ENCODE measurements at places on chromosomes 11 and 22.

DNA sequence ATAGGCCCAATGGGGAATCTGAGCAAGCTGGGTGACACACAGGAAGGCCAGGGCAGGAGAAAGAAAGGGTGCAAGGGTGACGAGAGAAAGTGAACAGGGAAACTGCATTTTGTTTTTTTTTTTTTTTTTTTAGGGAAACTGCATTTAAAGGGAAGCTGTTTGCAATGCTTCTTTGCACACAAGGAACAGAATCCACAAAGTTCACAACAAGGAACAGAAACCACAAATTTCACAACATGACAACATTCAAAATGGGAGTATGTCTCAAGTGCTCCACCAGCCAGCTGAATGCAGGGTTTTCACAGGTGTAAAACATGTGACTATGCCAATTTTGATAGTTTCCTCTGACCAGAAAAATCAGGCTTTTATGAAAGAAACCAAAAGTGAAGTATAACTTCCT lies 6.8 kb upstream of the PLAAT3 start:
- DNase-seq, result no peak

DNA sequence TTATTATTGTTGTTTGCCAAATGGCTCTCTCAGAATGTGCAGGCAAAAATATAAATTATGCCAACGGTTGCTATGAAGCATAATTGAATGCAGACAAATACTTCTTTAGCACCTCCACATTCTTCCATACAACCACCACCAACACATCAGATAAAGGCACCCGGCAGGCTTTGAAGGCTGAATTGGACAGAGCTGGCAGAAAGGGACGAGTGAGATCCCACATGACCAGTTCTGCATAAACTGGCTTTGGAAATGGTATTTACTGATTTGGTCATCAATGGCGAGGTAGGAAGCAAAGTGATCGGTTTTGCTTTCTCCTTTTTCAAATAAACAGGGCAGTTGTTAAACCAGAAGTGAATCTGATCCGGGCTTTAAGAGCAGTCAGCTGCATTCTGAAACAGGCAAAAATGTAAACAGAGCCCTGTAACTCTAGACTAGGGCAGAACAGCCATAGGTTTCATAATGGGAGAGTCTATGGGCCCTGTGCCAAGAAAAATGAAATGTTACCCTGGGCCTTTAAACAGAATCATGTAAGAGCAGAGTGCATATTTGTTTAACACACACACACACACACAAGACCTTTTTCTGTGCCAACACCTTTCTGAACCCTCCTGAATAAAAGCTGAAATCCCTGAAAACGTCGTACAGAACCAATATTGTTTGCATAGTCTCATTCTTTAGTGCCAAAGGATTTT lies 97.7 kb downstream of the MPPED2 start:
- DNase-seq, result no peak

DNA sequence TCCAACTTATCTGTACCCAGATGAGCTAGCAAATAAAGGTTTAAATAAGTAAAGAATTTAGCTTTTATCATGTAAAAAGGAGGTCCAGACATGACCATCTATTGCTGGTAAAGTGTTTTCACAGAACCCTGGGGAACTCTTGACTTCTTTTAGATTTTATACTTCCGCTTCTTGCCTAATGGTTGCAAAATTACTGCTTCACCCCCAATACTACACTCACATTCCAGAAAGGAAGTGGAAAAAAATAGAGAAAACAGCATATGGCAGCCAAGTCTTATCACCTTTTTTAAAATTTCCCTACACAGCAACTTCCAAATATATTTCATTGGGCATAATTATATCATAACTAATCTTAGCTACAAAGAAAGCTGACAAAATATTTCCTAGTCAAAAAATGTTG lies 12.1 kb downstream of the BBOX1 start:
- no peak for DNase-seq

GRCh38 chr11:211741-212140 lies 4.2 kb downstream of the RIC8A start:
- DNase-seq, result no peak

DNA sequence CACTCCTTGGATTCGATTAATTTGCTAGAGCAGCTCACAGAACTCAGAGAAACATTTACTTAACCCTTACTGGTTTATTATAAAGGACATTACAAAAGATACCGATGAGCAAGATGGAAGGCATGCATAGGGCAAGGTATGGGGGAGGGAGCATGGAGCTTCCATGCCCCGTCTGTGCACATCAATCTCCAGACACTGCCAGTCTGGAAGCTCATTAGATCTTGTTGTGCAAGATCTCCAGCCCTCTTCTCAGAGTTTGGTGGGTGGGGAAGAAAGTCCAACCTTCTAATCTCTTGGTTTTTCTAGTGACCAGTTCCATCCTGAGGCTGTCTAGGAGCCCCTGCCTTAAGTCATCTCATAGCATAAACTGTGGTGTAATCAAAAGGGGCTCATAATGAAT lies 190.7 kb downstream of the UVRAG start:
- DNase-seq, result no peak

- no peak for DNase-seq
These were observed 92.3 kb upstream of the TEAD1 start for GRCh38 chr11:12581923-12582322.

- no peak for DNase-seq
These were observed 247.7 kb downstream of the DDX10 start for GRCh38 chr11:108912581-108912980.

GRCh38 chr11:14054116-14055107 lies 91.9 kb downstream of the SPON1 start:
- DNase-seq, result no peak

- no peak for DNase-seq
These were observed 24.6 kb upstream of the ACER3 start for GRCh38 chr11:76835928-76836612.

DNA sequence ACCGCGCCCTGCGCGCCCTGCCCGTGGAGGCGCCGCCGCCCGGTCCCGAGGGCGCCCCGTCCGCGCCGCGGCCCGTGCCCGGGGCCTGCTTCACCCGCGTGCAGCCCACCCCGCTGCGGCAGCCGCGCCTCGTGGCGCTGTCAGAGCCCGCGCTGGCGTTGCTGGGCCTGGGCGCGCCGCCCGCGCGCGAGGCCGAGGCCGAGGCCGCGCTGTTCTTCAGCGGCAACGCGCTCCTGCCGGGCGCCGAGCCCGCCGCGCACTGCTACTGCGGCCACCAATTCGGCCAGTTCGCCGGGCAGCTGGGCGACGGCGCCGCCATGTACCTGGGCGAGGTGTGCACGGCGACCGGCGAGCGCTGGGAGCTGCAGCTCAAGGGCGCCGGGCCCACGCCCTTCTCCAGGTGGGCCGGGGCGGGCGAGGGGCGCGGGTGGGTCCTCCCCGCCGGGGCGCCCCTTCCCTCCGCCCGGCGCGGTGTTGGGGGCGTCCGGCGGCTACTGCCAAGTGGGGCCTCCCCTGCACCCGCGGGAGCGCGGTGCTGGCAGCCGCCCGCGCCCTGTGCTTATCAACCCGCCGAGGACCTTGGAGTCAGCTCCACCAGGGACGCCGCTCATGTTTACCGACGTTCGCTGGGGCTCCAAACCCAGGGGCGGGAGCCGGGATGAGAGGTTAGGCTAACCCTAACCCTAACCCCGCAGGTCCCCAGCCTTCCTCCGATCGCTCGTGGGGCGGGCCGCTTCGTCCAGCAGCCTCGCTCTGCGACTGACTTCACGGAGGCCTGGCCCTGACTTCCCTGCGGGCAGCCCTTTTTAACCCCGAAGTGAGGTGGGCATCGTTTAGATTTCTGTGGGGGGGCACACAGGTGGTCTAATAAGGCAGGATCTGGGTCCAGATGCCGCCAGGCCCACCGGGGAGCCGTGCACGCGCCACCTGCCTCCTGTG lies 649 bp downstream of the SELENOO start:
- no peak for DNase-seq

DNA sequence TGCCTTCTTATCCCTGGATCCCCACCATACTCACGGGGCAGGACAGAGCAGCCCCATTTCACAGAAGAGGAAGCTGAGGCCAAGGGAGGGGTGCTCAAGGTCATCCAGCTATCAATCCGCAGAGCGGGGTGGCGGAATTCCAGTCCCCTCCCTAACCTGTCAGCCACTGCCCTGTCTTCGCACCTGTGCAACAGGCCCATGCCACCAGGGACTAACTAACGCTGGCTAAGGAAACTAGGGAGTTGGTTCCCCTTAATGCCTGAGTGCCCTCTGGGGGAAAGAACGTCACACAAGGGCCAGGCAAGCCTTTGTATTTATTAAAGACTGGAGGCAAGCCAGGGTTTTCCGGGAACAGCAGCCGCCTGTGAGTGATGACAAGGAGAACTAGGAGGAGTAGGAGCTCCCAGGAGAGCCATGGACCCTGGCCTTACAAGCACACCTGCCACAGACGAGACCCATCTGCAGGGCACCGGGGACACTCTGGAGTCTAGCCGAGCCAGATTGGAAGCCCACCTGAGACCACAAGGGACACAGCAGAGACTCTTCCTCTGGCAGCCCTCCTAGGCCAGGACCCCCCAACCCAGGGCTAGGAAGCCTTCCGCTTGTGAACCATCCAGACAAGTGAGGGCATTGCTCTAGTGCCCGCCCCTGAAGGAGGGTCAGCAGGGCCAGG lies 64.4 kb downstream of the MYH9 start:
- no peak for DNase-seq

DNA sequence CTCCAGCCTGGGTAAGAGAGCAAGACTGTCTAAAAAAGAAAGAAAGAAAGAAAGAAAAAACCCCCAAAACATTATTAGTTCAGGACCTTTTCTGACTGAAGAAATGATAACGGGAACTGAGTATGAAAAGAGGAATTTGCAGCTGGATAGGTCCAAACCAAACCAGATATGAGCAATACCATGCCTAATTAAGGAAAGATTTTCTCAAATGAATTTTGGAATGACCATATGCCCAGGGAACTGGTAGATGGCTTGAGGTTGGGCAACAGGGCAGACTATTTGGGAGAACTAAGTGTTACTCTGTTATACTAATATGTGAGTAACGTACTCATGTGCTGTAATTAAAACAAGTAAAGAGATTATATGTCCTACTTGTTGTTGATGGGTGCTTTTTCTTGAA lies 186.1 kb downstream of the TMEM135 start:
- DNase-seq, result no peak

DNA sequence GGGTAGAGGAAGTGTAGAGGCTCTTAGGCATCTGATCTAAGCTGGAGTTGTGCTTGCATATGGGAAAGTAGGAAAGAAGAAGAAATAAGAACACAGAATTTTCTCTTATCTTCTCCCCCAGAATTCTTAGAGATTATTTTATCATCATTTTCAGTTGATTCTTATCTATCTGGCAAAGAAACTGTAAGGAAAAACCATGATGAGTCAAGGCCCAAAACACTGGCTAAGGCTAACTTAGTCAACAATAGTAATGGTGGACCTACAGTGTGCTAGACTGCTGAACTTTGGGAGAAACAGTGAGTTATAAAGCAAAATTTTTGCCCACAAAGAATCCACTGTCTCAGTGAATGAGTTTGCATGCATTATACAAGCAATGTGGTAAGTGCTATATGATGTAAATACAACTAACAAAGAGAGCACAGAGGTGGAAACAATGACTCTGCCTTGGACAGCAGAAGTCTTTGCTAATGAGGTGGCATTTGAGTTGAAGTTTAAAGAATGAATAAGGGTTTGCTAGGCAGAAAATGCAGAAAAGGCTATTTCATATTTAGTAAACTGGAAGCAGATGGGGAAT lies 344.5 kb upstream of the PLET1 start:
- DNase-seq, result no peak

DNA sequence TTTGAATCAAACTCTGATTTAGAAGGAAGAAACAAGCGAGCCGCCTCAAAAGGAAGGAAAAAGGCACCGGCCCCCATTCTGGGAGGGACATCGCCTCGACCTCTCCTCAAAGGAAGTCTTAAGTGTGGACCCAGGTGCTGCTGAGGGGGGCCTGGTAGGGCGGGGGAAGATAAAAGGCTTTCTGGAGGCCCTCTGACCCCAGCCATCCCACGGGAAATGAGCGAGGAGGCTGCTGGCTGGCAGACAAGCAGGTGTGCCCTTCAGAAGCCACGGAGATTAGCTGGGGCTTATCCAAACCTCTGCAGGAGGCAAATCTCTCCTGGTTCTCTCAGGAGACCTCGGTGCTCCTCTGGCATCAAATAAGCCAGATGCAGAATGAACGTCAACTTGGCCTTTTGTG lies 171.4 kb upstream of the BLID start:
- no peak for DNase-seq

DNA sequence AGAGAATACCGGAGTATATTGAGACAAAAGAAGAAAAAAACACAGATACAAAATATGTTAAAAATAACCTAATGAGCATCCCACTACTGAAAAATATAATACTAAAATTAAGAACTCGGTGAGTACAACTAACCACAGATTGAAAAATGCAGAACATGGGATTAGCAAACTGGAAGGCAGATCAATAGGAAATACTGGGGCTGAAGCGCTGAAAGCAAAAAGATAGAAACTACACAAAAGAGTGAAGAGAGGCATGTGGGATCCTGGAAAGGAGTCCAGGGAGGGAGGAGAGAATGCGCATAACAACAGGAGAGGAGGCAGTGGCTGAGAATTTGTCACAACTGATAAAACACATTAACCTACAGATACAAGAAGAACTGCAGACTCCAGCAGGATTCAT lies 159.3 kb downstream of the EFCAB6 start:
- DNase-seq, result no peak

DNA sequence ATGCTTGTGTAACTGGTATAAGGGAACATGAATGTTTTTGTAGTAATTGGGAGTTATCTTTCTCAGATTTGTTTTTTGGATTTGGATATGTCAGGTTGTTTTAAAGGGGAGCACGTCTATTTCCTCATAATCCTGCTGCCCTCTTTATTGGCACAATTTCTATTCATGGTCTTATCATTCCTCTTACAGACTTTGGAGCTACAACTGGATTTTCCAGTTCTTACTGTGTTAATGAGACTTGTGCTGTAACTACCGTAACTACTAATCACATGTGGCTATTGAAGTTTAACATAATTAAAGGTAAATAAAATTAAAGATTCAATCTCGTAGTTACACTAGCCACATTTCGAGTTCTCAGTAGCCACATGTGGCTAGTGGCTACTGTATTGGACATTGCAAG lies 1.9 kb downstream of the FDX1 start:
- no peak for DNase-seq

DNA sequence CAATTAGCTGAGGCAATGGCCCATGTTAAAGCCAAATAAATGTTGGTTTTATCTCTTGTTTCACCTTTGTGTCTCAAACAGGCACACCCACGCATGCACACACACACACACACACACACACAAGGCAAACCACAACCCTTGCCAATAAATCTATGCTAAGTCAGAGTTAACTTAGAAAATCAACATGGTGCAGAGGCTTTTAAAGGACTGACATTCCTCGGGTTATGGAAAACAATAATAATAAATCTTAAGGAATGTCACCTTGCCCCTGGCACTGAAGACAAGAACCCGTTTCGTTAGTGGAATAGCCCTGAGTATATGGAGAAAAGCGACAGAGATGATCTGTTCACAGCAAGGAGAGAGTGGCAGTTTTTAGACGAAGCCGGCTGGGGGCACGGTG lies 326.3 kb downstream of the NTM start:
- no peak for DNase-seq

All from T-helper 2 cell (primary cell).